ENCODE measurements at places on chromosomes 12 and 14.

GRCh38 chr12:118959985-118960560 lies 21.3 kb upstream of the SRRM4 start:
- no peak for DNase-seq

DNA sequence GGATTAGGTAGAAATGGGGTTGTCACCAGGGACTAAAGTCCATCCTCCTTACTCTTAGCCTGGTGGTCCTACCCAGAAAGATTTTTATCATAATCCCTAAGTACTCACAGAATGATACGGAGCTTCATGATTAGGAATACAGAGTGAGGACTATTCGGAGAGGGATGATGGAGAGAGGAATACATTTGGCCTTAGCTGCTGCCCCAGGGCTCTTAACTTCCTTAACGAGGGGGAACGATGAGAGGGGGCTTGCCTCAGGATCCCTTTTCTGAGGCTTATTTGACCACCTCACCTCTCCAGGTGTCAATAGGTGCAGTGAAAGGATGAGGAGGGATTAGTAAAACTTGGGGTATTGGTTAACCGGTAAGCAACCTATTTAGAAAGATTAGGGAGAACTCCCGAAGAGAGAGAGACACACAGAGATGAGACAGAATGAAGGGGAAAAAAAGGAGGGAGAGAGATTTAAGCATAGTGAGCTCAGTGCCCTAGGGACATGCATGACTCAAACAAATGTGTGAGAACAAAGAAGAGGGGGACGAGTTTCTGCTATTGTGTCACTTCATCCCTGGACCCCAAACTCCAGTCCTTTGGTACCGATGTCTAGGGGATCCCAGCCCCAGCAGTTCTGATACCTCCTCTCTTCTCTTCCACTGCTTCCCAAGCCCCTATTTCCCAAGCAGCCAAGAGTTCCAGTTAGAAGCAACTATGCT lies 1.1 kb downstream of the NFE2 start:
- DNase-seq = no peak

- no peak for DNase-seq
Observed at GRCh38 chr12:116378002-116378401, 100.5 kb upstream of the MED13L start.

GRCh38 chr12:42309996-42310395 lies 15.9 kb downstream of the ZCRB1 start:
- no peak for DNase-seq

- DNase-seq = no peak
Observed at GRCh38 chr14:50471838-50472465, 60.4 kb downstream of the MAP4K5 start.

DNA sequence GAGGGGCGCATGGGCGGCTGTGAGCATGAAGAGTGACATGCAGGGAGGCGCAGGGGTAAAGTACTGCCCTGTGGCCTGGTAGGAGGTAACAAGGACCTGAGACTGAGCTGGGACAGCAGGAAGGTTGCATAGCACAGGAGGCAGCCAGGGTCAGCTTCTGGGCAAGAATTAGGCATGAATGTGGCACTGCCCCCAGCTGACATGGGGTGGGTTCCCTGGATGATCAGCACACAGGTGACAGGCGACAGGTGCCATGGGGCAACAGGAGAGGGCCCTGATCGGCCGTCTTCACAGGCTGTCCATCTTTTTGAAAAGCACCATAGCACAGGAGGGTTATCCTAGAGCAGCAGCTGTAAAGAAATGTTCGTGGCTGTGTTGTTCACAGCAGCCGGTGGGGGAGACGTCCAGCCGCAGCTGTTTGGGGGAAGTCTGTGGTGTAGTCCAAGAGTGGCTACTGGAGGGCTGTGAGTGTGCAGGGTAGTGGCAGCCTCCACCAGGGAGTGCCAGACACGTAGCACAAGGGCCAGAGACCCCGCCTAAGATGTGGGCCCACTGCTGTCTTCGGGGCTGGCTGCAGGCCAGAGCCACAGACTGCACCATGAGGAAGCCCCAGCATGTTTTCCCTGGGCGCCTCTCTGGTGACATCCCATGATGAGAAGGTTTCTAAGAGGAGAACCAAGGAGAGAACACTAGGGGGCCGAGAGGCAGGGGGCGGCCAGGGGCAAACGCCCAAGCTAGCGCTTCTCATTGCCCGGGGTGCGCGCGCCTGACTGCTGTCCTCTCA lies 8.4 kb downstream of the CLBA1 start:
- peak; percentile 86 for DNase-seq

- no peak for DNase-seq
Observed at GRCh38 chr12:85130646-85131045, 94.5 kb downstream of the LRRIQ1 start.

GRCh38 chr12:14965221-14965620 lies 3.8 kb upstream of the ARHGDIB start:
- DNase-seq = no peak

- no peak for DNase-seq
Observed at GRCh38 chr12:69321351-69321750, 26.8 kb upstream of the LYZ start.

DNA sequence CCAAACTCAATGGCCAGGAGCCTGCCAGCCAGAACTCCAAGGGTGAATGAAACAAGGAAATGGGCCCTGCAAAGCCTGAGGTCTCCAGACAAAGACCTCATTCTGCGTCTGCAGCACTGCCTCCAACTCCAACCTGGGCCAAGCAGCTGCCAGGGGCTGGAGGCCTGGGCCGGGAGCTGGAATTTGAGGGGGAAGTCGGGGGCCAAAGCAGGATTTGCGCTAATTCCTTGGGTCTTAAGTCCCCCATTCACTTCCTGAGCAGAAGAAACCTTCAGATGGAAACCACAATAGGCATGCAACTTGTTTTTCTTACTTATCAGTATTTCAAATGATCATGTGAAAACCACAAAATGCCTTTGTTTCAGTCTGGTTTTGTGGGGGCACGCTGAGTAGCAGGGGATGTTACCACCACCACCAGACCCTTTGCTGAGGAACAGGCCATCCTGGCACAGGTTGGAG lies 23.0 kb upstream of the TC2N start:
- DNase-seq = no peak
